Stimulated activated CD4-positive, alpha-beta T cell treated with anti-CD3 and anti-CD28 coated beads, Interleukin-4, amount 100 ng/mL, for 4 hours (primary cell): ENCODE measurements at places on chromosomes 1 and 21.

DNA sequence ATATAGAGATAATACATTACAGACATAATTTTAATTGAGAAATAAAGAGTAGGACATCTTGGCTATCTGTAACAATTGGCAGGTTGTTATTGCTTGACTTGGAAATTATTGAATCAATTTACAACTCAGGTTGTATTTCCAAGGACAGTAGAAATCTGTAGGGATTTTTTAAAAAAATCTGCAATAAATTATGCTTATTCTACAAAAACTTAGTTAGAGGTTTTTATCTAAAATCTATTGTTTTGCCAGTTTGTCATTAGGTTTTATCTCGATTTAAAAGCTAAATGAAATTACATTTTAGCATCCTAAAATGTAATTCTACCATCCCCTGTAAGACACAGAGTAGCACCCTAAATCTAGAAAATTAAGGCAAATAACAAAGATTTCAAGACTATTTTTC lies 408.8 kb downstream of the COL11A1 start:
- no peak for DNase-seq

- no peak for DNase-seq
Measured at GRCh38 chr1:215273838-215274516, 191.4 kb downstream of the KCNK2 start.

- DNase-seq, result no peak
Measured at GRCh38 chr1:53122201-53122885, 20.1 kb downstream of the SLC1A7 start.

DNA sequence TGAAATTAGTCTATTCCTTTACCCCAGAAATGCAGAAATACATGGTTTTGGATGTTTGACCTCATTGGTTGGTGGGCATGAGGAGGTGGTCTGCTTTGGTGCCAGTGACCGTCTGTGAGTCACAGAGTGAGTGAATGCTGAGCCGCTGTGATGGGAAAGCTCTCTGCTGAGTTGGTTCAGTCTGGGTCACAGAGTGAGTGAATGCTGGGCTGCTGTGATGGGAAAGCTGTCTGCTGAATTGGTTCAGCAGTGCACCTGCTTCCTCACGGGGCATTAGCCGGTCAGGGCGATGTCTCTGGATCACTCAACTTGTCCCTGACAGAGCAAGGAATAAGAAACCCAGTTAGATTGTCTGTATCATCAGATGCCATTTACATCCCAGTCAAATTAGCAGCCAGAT lies 40.8 kb downstream of the ADARB1 start:
- no peak for DNase-seq

- no peak for DNase-seq
Measured at GRCh38 chr1:47944561-47944960, 52.6 kb downstream of the TRABD2B start.

GRCh38 chr1:28537457-28538199 lies 15.3 kb upstream of the TRNAU1AP start:
- no peak for DNase-seq

GRCh38 chr1:157819896-157820295 lies at the start of gene FCRL1:
FCRL1 (minus strand) TSS chr1:157820120; CDS start chr1:157820037, 83 bp downstream.
- no peak for DNase-seq

- no peak for DNase-seq
Measured at GRCh38 chr1:77349275-77349674, 67.5 kb downstream of the AK5 start.

DNA sequence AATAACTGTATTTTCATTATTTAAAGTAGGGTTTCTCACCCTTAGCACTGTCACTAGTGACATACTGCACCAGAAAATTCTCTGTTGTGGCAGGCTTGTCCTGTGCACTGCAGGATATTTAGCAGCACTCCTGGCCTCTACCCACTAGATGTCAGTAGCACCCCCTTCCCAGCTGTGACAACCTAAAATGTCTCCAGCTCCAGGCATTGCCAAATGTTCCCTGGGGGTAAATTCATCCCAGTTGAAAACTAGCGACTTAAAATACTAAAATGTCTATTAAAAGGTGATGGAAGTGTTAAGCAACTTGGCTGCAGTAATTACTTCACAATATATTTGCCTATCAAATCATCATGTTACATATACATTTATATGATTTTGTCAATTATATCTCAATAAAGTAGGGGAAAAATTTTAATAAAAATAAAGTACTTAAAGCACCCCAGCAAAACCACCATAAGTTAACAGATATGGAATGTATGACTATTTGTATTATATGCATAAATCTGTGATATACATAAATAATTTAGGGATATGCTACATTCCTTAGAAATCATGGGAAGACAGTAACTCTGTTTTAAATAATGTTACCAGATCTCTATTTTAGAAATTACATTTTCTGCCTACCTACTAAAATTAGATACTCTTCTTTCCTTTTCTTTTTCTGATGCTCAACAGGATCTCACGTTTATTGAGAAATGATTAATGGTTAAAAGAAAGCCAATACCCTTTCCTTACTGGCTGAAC lies 74.6 kb downstream of the ARID4B start:
- peak; percentile 44 for DNase-seq

DNA sequence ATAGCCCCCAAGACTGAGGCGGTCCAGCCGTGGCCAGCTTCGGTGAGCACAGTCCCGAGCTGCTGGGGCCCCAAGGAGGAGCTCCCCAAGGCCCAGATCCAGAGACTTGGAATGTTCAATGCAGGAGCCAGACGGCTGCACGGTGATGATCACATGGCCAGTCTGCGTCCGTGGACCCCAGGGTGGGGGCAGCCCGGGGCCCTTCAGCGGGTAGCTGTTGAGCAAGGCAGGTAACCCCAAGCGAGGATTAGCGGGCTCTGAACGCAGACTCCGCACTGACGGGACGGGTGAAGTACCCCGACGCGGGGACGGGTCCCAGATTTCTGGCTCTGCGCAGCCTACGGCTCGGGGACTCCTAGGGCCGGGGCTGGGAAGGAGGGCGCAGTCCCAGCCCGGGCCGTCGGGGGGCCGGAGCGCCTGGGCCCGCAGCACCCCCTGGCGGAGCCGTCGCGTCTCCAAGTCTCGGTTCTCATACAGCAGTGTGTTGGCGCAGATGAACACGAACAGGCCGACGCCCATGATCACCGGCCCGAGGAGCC lies 2.7 kb downstream of the TMEM200B start:
- DNase-seq, result peak; percentile 53

DNA sequence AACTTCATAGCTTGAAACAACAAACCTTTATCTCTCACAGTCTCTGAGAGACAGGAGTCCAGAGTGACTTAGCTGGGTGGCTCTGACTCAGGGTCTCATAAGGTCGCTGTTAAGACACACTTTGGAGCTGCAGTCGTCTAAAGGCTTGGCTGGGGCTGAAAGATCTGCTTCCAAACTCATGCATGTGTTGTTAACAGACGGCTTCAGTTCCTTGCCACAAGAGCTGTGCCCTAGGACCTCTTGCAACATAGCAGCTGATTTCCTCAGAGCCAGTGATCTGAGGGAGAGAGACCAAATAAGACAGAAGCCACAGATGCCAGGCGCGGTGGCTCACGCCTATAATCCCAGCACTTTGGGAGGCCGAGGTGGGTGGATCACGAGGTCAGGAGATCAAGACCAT lies 176.8 kb downstream of the DISC1 start:
- DNase-seq, result no peak

GRCh38 chr21:31299291-31300147 lies 44.5 kb downstream of the TIAM1 start:
- no peak for DNase-seq

GRCh38 chr1:175628548-175629317 lies 114.7 kb downstream of the TNR start:
- no peak for DNase-seq

DNA sequence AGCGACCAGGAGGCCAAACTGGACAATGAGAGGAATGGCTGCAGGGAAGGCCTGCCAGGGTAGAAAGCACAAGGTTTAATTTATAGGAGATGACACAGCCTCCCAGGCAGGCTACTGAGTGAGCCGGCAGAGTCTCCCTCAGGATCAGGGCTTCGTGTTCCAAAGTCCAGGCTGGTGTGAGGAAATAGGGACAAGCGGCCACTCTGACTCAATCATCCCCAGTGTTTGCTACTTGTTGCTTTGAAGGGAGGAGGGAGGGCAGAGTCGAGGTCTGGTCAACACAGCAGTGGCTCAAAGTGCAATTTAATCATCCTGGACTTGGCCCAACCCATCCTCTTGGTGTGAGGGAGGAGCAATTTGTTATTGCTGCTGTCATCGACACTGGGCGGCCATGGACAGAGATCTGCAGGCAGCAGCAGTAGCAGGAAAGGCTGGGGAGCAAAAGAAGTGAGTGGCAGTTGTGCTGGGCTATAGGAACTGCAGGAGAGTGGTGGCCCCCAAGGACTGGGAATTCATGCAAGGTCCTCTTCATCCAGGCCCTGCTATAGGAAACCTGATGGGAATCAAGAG lies 27.5 kb downstream of the TBX15 start:
- DNase-seq, result no peak

- no peak for DNase-seq
Measured at GRCh38 chr1:36083635-36084496, at the start of gene TEKT2. TEKT2 (plus strand) TSS chr1:36084094; CDS start chr1:36084922, 828 bp downstream.

DNA sequence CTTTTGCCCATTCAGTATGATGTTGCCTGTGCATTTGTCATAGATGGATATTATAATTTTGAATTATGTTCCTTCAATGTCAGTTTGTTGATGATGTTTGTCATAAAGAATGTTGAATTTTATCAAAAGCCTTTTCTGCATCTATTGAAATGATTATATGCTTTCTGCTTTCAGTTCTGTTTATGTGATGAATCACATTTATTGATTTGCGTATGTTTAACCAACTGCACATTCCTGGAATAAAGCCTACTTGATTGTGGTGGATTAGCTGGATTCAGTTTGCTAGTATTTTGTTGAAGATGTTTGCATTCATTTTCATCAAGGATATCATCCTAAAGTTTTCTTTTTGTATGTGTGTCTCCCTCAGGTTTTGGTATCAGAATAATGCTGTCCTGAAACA lies 5.7 kb upstream of the OR2M4 start:
- DNase-seq, result no peak

DNA sequence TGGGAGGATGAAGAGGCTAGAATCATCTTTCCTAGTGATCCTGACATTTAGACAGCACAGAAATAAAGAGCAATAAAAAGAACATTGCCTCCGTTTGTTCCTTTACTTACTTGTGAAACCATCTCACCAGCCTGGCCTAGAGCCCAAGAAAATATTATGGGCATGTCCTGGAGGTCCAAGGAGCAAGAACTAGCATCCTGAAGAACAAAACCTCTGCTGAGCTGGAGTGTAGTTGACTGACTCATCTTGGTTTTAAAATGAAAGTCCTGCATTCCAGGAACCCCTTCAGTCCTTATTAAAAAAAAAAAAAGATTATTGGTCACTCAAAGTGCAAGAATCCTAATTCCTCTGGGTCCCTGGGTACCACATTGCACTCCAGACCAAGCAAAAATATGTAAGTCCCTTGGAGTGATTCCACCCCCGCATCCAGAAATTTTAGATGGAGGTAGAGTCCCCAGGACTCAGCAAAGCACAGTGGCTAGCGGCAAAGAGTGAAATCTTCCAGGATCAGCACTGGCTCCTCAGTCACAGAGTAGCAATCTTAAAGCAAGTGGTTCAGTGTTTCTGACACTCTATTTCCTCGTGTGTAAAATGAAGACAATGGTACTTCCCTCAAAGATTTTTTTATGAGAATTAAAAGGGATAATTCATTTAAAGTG lies 7.0 kb downstream of the SMCP start:
- no peak for DNase-seq

DNA sequence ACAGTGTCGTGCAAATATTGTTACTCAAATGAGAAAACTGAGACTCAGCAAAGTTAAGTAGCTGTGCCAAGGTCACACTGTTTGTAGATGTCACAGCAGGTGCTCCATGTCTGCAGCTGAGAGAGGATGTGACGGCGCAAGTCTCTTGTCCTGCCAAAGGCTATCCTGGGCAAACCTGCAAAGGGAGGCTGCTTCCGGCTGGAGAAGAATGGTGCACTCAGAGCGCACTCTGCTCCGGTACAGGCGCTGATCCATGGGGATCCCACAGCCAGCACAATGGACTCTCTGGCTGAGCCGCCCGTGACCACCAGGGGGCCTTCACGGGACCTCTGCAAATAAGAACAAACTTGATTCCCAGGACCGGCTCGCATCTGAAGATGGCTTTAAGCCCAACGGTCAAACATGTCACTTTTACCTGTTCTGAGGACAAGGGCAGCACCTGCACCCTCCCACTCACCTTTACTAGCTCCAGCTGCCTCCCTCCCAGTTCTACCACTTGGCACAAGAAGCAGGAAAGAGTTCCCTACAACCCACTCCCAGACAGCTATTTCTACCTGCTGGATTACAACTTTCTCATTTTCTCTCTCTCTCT lies 21.9 kb downstream of the RD3 start:
- DNase-seq, result peak; percentile 30

DNA sequence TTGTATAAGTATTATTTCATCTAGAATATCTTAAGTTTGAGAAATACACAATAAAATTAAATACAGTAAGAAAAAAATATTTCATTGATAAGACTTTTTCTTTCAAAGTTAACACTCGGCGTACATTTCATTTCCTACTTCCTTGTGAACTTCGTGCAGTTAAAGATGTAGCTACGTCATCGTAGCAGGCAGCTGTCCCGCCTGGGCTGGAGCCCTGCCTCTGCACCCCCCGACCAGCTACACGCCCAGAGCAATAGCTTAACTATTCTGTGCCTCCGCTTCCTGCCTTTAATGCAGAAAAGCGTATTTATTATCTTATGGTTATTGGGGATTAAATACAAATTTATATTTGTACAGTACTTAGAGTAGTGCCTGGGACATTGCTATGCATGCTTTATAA lies 53.5 kb downstream of the CLSTN1 start:
- DNase-seq, result no peak
